Stimulated activated CD4-positive, alpha-beta T cell treated with anti-CD3 and anti-CD28 coated beads, Interleukin-1b, Interleukin-23, amount 100 ng/mL, for 1 hour (primary cell): ENCODE measurements at places on chromosomes 7 and 10.

GRCh38 chr10:43749145-43749576, 100.5 kb upstream of the ZNF32 start:
- no peak for DNase-seq

DNA sequence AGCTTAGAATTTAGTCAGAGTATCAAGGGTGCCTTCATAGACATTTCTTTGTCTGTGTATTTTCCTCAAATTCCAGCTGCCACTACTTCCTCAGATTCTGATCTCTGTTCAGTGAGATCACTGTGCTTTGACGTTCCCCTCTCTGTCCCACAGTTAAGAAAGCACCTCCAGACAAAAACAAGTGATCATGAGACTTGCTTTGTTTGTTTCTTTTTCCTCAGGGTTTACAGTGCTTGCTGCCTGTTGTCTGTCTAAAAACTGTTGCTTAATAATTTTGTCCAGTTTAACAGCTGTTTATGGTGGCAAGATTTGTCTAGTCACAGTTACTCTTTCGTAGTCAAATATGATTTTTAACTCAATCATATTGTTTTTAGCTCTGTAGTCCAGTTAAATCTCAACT, 29.1 kb downstream of the TRUB1 start:
- DNase-seq = no peak

GRCh38 chr7:134016223-134016941, 110.8 kb upstream of the LRGUK start:
- DNase-seq = no peak

DNA sequence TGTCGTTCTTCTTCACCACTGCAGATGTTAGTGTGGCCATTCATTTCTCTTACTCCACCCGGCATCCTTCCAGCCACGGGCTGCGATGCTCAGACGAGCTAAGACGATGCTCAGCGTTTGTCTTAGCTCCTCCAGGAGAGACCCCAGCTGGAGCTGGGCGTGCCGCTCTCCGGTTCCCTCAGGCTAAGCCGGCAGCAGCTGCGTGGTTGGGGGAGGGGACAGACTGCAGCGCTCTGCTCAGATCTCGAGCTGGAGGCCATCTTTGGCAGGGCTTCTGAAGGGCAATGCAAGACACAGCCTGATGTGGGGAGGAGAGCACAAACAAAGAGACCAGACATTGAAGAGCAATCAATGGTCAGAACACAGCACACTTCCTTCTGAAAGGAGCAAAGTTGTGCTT, 4.8 kb downstream of the INA start:
- no peak for DNase-seq

GRCh38 chr10:51706225-51706624, 6.8 kb upstream of the CSTF2T start:
- no peak for DNase-seq

GRCh38 chr7:88694207-88694606, 65.3 kb upstream of the ZNF804B start:
- no peak for DNase-seq

DNA sequence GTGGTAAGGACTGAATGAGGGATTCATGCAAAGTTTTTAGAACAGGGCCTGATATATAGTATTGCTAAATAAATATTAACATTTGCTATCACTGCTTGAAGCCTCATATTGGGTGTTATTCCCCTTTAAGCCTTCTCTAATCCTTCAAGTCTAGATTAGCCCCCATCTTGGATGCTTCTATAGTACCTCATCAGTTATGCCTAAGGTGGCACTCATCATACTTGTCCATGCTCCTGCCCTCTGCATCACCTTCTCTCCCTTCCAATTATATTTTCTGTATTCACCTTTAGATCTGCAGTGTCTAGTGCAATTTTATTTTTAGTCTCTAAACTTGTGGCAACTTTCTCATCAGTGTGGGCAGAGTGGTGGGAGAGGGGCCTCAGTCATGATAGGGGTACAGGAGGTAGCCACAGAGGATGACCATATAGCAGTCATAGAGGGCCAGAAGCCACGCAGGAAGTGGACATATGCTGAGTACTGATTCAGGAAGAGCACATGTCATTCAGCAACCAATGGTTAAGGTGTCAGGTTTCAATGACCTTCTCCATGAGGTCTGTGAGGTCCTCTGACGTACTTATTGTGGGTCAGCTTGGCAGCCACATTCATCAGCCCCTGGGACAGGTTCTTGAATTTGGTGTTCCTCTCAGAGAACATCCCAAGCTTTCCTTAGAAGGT, 2.5 kb downstream of the ENTPD1 start:
- no peak for DNase-seq

DNA sequence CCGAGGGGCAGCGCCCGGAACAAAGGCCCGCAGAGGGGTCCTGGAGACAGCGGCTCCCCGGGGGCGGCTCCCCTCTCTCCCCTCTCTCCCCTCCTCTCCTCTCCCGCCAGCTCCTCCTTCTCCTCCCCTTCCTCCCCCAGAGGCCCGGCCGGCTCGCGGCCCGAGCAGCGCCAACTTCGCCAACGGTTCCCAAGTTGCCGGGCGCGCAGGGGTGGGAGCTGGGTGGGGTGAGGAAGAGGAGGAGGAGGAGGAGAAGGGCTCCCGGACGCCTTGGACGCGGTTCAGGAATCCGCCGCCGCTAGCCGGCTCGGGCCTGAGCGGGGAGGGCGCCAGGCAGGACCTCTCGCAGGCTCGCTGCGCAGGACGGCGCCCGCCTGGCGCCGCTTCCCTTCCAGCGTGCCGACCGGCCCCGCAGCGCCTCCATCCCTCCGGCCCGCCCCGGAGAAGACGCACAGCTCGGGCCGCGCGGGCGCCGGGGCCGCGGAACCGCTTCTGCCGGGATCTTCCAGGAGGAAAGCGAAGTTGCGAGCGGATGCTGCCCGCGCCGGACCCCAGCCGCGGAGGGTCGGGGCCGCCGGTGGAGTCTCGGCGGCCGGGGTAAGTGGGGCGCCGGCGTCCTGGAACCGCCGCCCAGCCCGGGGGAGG, at the start of gene CHST3:
Gene CHST3 (plus strand): TSS at position 298 of the 645 bp plus-strand sequence. CDS start 41,448 bp downstream, outside the sequence.
- no peak for DNase-seq

- no peak for DNase-seq
Measured at GRCh38 chr7:140048138-140048537, 14.6 kb downstream of the PARP12 start.

DNA sequence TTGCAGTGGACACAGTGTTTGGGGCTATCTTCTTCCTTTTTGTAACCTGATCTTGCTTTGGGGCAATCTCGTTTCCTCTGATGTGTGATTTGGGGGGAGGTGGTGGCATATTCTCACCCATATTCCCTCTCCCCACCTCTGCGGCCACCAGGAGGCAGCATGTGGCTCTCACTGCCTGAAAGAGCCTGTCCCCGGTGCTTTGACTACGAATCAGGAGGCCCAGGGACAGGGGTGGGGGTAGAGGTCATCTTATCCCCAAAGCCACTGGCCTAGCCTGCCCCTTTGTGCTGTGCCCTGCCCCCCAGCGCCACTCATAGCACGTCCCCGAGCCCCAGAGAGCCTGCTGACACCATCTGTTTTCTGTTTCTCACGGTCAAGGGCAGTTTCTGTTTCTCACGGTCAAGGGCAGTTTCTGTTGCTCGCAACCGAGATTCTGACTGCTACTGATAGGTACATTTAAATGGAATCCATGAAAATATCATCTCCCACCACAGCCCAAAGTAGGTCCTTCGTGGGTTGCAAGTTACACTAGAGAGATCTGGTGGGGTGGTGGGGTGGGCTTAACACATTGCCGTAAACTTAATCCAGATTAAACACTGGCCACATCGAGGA, 28.2 kb downstream of the PHYH start:
- DNase-seq = no peak

GRCh38 chr10:61399406-61399805, 53.8 kb downstream of the TMEM26 start:
- DNase-seq = no peak

- DNase-seq = no peak
Measured at GRCh38 chr7:81430150-81430549, 339.7 kb downstream of the HGF start.

DNA sequence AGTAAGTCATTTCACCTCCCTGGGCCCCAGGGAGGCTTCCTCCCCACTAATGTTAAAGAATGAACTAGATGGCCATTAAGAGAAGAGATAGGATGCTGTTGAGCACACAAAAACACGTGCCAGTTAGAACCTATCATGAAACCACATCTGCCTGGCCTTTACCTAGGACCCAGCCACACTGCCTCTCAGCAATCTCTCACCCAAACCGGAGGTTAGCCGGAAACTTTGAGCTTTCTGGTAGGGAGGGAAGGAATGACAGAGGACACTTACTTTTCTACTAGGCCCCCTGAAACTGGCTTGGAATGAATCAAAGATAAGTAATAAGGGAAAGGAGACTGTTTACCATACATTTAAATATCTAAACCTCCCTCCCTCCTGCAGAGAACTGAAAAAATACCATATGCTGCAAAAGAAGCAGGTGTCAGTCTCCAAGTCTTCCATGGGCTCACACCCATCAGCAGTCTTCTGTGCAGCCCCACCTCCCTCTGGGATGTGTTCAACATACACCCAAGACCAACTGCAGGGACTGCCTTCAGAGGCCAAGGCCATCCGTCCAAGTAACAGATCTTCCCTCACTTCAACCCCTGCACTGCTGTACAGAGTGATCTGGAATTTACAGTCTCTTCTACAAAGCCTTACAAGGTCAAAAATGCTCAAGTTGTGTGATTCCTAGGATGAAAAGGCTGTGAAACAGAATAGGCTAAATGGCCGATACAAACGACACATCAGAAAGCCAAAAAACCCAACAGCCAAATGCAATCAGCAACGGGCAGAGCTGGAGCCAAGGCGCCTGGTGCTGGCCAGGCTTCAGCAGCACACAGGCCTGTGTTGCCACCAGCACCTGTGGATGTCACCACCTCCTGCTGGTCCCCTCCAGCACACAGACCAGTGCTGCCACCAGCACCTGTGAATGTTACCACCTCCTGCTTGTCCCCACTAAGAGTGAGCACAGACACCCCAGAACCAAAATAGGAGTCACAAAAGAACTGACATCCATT, 42.4 kb downstream of the SORBS1 start:
- no peak for DNase-seq

DNA sequence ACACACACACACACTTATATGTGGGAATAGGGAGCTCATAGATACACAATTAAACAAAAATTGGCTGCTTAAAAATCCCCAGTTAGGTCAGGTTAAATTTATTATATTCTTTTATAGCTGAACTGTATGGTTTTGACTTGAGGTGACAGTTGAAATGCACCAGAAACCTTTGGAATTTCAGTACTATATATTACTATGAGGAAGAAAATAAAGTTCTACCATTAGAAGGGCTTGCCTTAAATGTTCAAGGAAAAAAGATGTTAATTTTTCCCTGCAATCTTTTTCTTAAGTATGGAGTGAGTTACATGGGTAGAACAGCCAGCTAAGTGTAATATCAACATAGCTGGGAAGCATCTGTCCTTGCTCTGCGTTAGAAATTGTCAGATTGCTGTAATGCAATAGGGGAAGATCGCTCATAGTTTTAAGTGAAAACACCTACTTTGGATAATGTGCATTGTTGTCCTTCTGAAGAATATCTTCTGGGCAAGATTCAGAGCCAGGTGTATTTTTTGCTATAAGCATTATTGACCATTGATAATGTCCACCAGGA, 415.8 kb upstream of the MKI67 start:
- no peak for DNase-seq

- DNase-seq = no peak
Measured at GRCh38 chr10:97499561-97500296, 1.0 kb downstream of the UBTD1 start.

GRCh38 chr7:124403587-124403986, 362.0 kb downstream of the GPR37 start:
- no peak for DNase-seq

- no peak for DNase-seq
Measured at GRCh38 chr10:122050311-122050710, 61.3 kb downstream of the TACC2 start.

- no peak for DNase-seq
Measured at GRCh38 chr7:71221549-71221948, 89.6 kb downstream of the GALNT17 start.
